Naive thymus-derived CD4-positive, alpha-beta T cell (primary cell): ENCODE measurements at places on chromosomes 11 and 22.

DNA sequence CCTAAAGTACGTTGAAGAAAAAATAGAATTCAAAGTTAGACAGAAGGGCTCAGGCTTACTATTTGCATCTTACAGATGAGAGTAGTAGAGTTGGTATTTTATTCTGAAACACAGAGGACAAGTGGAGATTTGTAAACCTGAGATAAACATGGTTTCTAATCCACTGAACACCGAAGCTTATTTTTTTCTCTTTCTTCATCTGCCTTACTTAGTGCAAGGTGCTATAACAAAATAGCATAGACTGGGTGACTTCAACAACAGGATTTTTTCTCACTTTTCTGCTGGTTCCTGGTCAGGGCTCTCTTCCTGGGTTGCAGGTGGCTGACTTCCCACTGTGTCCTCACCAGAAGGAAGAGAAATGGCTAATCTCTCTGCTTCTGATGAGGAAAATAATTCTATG lies 2.1 kb upstream of the HBG1 start:
- no peak overlapping the region for H3K27ac ChIP-seq
- H3K27me3 ChIP-seq = no peaks in the 10 kb centered on the region
- no peaks in the 10 kb centered on the region for H3K4me1 ChIP-seq
- H3K4me3 ChIP-seq = no peak overlapping the region
- DNase-seq = no peak

- H3K4me1 ChIP-seq = peaks cover 60% of the 10 kb centered on the region
- no peak for DNase-seq
These were observed 478 bp upstream of the CD248 start for GRCh38 chr11:66317322-66317722.

GRCh38 chr11:114110952-114111947 lies 51.7 kb downstream of the ZBTB16 start:
- no peak for DNase-seq
- H3K36me3 ChIP-seq = no peaks in the 10 kb centered on the region
- H3K4me3 ChIP-seq = no peak overlapping the region

GRCh38 chr22:50302564-50302963 lies 4.9 kb downstream of the PLXNB2 start:
- no peak for DNase-seq
- no peak overlapping the region for H3K4me3 ChIP-seq
- no peaks in the 10 kb centered on the region for H3K36me3 ChIP-seq

- no peak overlapping the region for H3K27ac ChIP-seq
- no peak overlapping the region for H3K4me3 ChIP-seq
- no peak for DNase-seq
- H3K4me1 ChIP-seq = peaks cover 14% of the 10 kb centered on the region
These were observed 61.7 kb upstream of the CECR2 start for GRCh38 chr22:17307566-17307965.

- peaks cover 45% of the 10 kb centered on the region for H3K4me1 ChIP-seq
- H3K27me3 ChIP-seq = no peaks in the 10 kb centered on the region
- DNase-seq = peak; percentile 43
These were observed 782 bp downstream of the TMEM109 start for GRCh38 chr11:60914633-60915247.

DNA sequence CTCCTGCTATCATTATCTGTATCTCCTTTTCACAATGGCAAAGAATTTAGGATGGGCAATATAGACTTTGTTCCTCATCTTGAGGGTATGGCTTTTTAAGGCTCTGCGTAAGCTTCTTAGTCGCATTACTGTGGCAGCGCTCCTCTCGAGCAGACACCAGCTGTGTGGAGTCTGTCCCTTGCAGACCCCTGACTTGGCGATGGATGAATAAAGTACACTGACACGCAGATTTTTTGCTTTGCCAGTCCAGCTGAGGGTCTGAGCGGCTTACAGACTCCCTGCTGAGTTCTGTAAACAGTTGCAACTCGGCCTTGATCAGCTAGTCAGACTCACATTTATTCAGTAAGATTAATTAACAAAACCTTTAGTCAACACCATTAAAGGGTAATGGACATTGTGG lies 390.0 kb upstream of the CNTN5 start:
- H3K4me1 ChIP-seq = no peaks in the 10 kb centered on the region
- no peak for DNase-seq
- H3K27me3 ChIP-seq = no peaks in the 10 kb centered on the region
- no peak overlapping the region for H3K27ac ChIP-seq
- no peaks in the 10 kb centered on the region for H3K36me3 ChIP-seq

- no peaks in the 10 kb centered on the region for H3K27me3 ChIP-seq
- no peak overlapping the region for H3K4me3 ChIP-seq
- H3K27ac ChIP-seq = no peak overlapping the region
- peaks cover 6% of the 10 kb centered on the region for H3K4me1 ChIP-seq
- H3K36me3 ChIP-seq = no peaks in the 10 kb centered on the region
These were observed 4.2 kb upstream of the STIP1 start for GRCh38 chr11:64181506-64182411.

GRCh38 chr11:87232320-87232719 lies 194.6 kb downstream of the TMEM135 start:
- H3K27me3 ChIP-seq = no peaks in the 10 kb centered on the region
- no peak for DNase-seq
- H3K36me3 ChIP-seq = no peaks in the 10 kb centered on the region
- no peak overlapping the region for H3K4me3 ChIP-seq
- H3K27ac ChIP-seq = no peak overlapping the region

DNA sequence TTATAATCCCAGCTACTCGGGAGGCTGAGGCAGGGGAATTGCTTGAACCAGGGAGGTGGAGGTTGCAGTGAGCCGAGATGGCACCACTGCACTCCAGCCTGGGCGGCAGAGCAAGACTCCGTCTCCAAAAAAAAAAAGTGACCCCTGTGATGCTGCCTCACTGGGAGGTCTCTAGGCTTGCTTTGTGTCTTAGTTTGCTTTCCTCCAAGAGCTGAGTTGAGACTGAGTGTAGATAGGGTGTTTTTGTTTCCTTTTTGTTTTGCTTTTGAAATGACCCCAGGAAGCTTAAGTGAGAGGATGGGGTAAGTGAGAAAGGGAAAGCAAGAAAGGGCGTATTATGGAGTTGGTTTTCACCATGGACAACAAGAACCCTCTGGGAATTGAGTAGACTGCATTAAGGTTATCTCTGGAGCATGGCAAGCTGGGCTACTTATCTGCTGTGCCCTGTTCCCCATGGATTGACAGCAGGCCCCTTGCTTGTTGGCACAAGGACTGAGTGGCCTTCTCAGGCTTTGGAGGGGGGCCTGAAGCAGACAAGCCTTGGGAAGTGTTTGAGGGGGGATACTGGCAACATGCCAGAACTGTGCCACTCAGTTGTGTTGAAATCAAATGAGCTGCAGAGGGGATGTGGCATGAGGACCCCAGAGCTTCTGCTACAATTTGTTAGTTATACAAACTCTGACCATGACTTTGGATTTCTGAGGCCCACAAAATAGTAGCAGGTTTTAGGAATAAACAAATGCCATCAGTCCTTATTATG lies 300.6 kb upstream of the C11orf87 start:
- H3K4me3 ChIP-seq = no peak overlapping the region
- H3K4me1 ChIP-seq = no peaks in the 10 kb centered on the region
- H3K27me3 ChIP-seq = no peaks in the 10 kb centered on the region
- H3K36me3 ChIP-seq = no peaks in the 10 kb centered on the region
- DNase-seq = no peak

DNA sequence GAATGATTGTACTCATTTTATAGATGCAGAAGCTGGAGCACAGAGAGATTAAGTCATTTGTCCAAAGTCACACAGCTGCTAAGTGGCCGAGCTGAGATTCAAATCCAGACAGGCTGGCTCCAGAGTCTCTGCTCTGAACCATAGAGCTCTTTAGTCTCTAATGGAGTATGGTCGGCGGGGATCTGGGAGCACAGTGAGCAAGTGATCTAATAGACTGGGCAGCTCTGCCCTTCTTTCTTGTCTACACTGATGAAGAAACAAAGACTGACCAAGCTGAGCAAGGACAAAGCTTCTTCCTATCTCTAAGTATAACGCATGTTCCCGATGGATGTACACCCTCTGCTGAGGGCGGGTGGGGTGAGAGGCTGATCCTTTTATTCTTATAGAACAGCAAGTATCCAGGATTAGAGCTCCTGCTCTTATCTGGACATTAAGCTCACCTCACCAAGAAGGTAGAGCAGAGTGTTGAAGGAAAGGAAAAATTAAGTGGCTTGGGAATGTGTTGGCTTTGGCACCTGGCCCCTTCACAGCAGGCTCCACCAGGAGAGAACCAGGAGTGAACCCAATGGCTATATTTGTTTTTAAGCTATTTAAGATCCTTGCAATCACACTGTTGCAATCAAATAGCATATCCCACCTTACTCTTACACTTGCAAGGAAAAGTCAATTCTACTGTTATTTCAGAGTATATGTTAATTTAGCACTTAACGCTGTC lies 68.7 kb downstream of the ETS1 start:
- H3K4me1 ChIP-seq = peaks cover 14% of the 10 kb centered on the region
- no peak for DNase-seq
- peaks cover 38% of the 10 kb centered on the region for H3K36me3 ChIP-seq

DNA sequence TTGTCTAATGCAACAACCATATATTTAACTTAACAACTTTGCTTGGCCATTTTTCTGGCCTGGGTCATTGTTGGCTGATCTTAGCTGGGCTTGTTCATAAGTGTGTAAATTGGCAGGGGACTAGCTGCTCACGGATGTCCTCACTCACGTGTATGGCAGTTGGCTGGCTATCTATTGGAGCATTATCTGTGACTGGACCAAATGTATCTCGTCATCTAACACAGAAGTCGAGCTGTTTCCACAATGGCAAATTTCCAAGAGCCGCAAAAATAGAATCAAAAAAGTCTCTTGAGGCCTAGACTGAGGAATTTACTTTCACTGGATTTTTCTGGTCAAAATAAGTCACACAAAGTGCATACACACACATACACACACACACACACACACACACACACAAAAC lies 893.3 kb downstream of the FAM181B start:
- DNase-seq = no peak
- H3K4me1 ChIP-seq = no peaks in the 10 kb centered on the region
- no peak overlapping the region for H3K27ac ChIP-seq
- H3K36me3 ChIP-seq = no peaks in the 10 kb centered on the region
- no peaks in the 10 kb centered on the region for H3K27me3 ChIP-seq

- peaks cover 4% of the 10 kb centered on the region for H3K27me3 ChIP-seq
- H3K36me3 ChIP-seq = no peaks in the 10 kb centered on the region
- DNase-seq = no peak
These were observed 185.7 kb downstream of the BLID start for GRCh38 chr11:121930004-121930965.

- peak; percentile 67 for DNase-seq
- peaks cover 70% of the 10 kb centered on the region for H3K4me1 ChIP-seq
- H3K4me3 ChIP-seq = peak overlapping the region; percentile 1
- H3K27me3 ChIP-seq = no peaks in the 10 kb centered on the region
These were observed 90.5 kb downstream of the UBASH3B start for GRCh38 chr11:122746050-122746478.

- peak; percentile 16 for DNase-seq
- H3K4me1 ChIP-seq = no peaks in the 10 kb centered on the region
- no peaks in the 10 kb centered on the region for H3K27me3 ChIP-seq
- no peak overlapping the region for H3K4me3 ChIP-seq
- no peaks in the 10 kb centered on the region for H3K36me3 ChIP-seq
- no peak overlapping the region for H3K27ac ChIP-seq
These were observed 63.6 kb downstream of the CD82 start for GRCh38 chr11:44628730-44629700.

DNA sequence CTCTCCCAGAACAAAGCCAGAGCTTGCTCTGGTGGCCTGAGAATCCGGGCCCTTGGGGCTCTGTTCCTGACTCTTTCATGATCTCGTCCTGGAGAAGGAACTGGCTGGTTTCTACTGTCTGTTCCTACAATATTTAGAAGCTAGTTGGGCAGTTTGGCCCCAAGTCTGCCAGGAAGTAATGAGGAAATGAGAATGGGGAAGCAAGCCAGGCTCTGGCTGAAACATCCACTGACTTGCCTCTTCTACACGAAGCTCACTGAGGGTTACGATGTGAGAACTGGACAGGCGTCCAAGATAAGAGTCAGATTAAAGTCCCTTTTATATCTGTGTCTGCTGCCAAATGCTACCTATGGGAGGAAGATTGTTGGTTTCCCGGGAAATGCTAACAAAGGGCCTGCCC lies 110.0 kb upstream of the KIRREL3 start:
- DNase-seq = no peak
- no peaks in the 10 kb centered on the region for H3K36me3 ChIP-seq
- no peaks in the 10 kb centered on the region for H3K4me1 ChIP-seq
- H3K27me3 ChIP-seq = no peaks in the 10 kb centered on the region

- no peak overlapping the region for H3K4me3 ChIP-seq
- no peak for DNase-seq
- no peaks in the 10 kb centered on the region for H3K36me3 ChIP-seq
These were observed 389.7 kb downstream of the NXPE2 start for GRCh38 chr11:115067900-115068530.

GRCh38 chr22:43774318-43774915 lies 37.7 kb downstream of the EFCAB6 start:
- H3K4me1 ChIP-seq = no peaks in the 10 kb centered on the region
- H3K27ac ChIP-seq = no peak overlapping the region
- DNase-seq = no peak
- H3K36me3 ChIP-seq = no peaks in the 10 kb centered on the region
- no peaks in the 10 kb centered on the region for H3K27me3 ChIP-seq
- no peak overlapping the region for H3K4me3 ChIP-seq

- H3K27ac ChIP-seq = no peak overlapping the region
- no peaks in the 10 kb centered on the region for H3K36me3 ChIP-seq
- H3K4me3 ChIP-seq = no peak overlapping the region
- no peak for DNase-seq
- H3K27me3 ChIP-seq = no peaks in the 10 kb centered on the region
- H3K4me1 ChIP-seq = no peaks in the 10 kb centered on the region
These were observed 17.2 kb downstream of the OPCML start for GRCh38 chr11:133515107-133515506.

- peak overlapping the region; percentile 21 for H3K27ac ChIP-seq
- peak; percentile 51 for DNase-seq
- H3K4me3 ChIP-seq = peak overlapping the region; percentile 10
- peaks cover 40% of the 10 kb centered on the region for H3K4me1 ChIP-seq
These were observed 23.4 kb downstream of the ARFGAP2 start for GRCh38 chr11:47152953-47153950.

GRCh38 chr11:119907122-119907851 lies 178.3 kb upstream of the NECTIN1 start:
- H3K4me1 ChIP-seq = no peaks in the 10 kb centered on the region
- H3K27ac ChIP-seq = no peak overlapping the region
- no peak overlapping the region for H3K4me3 ChIP-seq
- H3K27me3 ChIP-seq = no peaks in the 10 kb centered on the region
- DNase-seq = no peak

DNA sequence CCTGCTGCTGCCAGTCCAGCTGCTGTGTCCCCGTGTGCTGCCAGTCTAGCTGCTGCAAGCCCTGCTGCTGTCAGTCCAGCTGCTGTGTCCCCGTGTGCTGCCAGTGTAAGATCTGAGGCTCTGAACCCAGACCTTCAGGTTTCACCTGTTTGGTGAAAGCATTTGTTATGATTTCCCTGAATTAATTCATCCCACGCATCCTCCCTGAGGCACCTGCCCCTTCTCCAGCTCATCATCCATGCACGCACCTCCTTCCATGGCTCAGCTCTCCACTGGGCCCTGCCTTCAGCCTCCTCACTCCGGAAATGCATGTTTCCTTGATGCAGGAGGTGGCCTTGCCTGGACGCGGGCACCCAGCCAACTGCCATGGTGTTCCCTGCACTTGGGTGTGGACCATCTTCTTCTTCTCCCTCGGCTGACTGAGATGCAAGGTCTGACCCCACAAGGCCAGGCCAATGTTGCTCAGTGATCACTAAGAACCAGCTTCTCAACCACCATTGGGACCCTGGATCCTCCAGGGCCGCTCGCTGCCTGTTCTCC lies 788 bp downstream of the KRTAP5-10 start:
- no peak for DNase-seq
- no peak overlapping the region for H3K27ac ChIP-seq
- H3K4me1 ChIP-seq = no peaks in the 10 kb centered on the region
- no peak overlapping the region for H3K4me3 ChIP-seq
- no peaks in the 10 kb centered on the region for H3K36me3 ChIP-seq
- H3K27me3 ChIP-seq = no peaks in the 10 kb centered on the region
